ENCODE measurements at places on chromosomes 11 and 22.

GRCh38 chr11:83272627-83273026, 13.5 kb downstream of the CCDC90B start:
- no peak for DNase-seq

- DNase-seq, result peak; percentile 76
Measured at GRCh38 chr22:45096256-45096907, 67.3 kb upstream of the NUP50 start.

- DNase-seq, result no peak
Measured at GRCh38 chr22:36191106-36191836, 10.3 kb downstream of the APOL4 start.

- no peak for DNase-seq
Measured at GRCh38 chr11:133955945-133956421, 785 bp downstream of the IGSF9B start.

- no peak for DNase-seq
Measured at GRCh38 chr11:40302669-40303068, 1156.8 kb downstream of the LRRC4C start.

- no peak for DNase-seq
Measured at GRCh38 chr11:122668562-122669090, 13.1 kb downstream of the UBASH3B start.

DNA sequence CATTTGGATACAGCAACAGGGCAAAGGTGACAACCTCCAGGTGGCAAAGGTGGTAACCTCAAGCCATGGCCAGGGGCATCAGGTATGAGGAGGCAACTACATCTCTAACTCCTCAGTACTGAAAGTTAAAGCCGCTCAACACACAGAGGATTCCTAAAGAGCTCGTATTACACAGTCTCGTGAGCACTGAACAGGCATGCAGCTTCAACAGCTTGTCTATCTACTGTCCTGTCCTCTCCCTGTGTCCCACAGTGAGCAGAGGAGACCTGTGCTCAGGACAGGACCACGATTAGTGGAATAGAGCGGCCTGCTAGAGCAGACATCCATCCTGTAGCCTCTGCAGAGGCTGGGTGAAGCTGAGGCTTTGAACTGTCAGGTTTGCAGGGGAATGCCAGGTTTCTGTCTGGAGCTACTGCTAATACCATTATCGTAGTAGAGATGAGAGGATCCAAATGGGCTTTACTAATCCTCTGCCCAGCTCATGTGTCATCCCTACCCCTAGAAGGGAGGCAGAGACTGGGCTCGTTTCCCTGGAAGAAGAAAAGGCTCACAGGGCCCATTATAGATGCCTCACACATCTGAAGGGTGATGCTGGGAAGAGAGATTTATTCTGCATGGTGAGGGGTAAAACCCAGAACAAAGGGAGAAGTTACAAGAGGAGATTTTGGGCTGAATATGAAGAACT, 415.2 kb downstream of the LARGE1 start:
- DNase-seq, result no peak

DNA sequence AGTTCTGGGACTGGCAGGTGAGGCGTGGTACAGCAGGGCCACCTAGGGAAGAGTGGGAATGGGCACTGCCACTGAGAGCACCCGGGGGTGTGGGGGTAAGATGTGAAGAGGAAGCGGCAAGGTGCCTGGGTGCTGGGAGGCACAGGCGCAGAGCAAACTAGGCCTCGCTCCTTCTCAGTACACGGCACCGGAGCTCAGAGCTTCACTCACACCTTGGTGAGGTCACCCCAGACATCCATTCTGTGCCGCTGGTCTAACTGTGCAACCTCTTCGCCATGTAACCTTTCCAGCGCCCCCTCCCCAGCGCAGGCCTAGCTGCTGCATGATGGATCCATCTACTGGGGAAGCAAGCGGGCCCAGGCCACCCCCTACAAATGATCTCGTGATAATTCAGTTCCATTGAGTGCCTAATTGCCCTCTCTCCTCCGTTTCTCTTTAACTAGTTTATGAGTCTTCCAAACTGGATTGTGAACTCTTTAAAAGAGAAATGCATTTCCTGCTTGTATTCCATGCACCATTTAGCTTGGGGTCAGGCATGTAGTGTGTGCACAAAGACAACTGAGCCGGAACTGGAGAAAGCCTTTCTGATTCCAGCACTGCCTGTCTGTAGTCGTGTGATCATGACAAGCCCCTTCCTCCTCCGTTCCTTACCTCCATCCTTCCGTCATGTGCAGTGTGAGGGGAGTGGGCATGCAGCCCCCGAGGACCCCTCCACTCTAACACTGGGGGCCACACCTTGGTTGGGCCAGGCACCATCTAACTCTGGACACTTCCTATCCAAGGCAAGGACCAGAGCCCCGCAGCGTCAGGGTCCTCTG, 1475.2 kb downstream of the TBC1D22A start:
- no peak for DNase-seq

DNA sequence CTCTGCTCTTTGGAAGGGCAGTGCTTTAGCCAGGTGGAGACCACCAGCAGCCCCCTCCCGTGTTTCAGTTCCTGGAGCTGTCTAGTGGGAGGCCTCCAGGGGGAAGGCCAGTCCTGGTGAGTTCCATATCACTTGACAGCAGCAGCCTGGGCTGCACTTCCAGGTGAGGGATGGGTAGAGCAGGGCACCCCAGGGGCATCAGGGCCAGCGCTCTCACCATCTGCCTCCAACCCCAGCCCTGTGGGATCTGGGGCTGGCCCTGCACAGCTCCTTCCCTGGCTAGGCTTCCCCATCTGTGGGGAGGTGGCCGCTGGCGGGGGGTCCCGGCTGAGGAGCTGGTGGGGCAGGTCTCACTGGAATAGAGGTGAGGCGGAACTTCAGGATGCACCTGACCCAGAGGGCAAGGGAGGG, 60.5 kb downstream of the MORC2 start:
- DNase-seq, result no peak

GRCh38 chr11:20501971-20502370, 97.4 kb upstream of the SLC6A5 start:
- DNase-seq, result no peak

- DNase-seq, result no peak
Measured at GRCh38 chr11:117437041-117437790, 109.6 kb downstream of the CEP164 start.

DNA sequence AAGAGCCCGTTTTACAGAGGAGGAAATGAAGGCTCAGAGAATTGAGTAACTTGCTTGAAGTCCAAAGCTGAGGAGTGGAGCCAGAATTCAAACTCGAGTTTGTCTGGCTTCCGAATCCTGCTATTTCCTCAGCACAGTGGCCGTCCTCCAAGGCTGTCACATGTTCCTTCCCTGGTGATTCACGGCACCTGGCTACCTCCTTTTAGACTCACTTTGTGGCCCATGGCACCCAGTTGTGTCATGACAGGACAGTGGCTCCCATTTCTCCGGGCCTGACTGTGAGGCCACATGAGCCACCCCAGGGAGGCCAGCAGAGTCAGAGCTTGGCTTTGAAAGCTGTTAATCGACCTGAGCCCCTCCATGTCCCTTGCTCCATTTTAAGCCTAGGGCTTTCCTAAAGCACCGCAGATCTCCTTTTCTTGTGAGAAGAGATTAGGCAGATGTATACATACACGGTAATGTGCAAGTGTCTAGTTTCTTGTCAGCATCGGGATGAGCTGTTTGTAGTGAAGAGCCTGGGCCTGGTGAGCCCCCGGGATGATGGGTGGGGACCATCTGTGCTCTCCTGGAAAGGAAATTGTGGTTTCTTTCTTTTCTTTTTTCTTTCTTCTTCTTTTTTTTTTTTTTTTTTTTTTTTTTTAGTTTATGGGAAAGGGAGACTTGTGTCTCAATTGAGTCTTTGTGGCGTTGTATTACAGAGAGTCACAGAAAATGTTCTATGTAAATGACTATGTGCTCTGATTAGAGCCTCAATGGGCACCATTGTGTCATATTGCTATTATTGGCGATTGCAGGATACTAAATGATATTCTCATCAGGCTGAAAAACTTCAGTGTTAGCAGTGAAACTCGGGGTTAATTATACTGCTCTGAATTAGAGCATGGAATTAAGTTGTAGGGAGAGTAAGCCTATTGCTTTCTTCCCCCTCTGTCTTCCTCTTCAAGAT, 54.8 kb downstream of the PTPRJ start:
- no peak for DNase-seq

- DNase-seq, result no peak
Measured at GRCh38 chr11:36557991-36558390, 9.8 kb upstream of the RAG1 start.

- no peak for DNase-seq
Measured at GRCh38 chr11:66464916-66465315, 1.8 kb upstream of the PELI3 start.
